Activated CD4-positive, CD25-positive, alpha-beta regulatory T cell treated with anti-CD3 and anti-CD28 coated beads, Interleukin-2, amount 50 U/mL, for 24 hours (primary cell): ENCODE measurements at places on chromosomes 5 and 9.

DNA sequence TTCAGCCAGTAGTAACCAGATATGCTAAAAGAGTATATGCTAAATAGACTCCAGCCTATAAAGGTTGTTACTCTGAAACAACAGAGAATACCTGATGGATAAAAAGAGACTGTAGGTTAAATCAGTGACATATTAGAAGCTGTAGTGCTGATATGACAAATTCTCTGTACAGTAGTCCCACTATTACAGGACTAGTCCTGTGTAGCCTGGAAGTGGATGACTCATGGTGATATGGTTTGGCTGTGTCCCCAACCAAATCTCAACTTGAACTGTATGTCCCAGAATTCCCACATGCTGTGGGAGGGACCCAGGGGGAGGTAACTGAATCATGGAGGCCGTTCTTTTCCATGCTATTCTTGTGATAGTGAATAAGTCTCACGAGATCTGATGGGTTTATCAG, 276.2 kb upstream of the POU5F2 start:
- no peak for ATAC-seq

DNA sequence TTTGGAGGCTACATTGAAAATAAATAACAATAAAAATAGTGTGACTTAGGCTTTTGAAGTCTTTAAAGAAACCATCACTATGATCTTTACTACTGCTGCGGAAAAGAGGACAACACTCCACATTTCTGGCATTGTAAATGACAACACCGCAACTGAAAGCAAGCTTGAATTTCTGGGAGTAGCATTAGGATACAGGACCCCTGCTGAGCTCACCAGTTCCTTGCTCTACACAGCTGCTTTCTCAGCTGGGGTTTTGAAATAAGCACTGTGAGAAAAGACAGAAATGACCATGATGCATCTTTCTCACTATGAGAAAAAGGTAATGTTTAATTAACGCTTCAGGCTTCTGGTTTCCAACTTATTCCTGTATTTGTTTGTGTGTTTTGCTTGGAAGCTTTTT, 168.0 kb downstream of the TAF11L14 start:
- no peak for ATAC-seq

DNA sequence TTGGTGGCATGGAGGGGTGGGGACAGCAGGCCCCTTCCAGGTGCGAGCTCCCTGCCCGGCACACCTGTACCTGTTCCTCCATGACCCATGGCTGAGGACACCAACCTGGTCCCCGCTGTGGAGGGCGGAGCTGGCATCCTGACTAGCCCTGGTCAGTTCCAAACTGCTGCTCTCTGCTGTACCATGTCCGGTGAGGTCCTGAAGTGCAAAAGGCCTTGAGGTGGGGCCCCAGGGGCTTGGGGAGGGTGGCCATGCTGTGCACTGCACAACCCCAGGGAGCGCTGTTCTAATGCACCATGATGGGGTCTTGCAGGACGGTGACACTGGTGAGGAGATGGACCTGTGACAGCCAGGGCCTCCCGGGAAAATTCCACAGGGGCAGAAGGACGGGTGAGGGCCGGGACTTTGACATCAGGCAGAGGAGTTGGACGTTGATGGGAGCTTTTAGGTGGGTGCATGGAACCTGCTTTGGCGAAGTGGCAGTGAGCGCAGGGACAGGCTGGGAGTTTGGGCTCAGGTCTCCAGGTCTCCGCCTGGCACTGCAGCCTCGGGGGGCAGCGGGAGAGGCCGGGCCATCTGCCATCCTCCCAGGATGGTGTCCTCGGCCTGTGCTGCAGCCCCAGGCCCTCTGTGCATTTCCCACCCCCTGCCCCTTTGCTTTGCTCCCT, 38.9 kb downstream of the COL5A1 start:
- ATAC-seq: no peak

DNA sequence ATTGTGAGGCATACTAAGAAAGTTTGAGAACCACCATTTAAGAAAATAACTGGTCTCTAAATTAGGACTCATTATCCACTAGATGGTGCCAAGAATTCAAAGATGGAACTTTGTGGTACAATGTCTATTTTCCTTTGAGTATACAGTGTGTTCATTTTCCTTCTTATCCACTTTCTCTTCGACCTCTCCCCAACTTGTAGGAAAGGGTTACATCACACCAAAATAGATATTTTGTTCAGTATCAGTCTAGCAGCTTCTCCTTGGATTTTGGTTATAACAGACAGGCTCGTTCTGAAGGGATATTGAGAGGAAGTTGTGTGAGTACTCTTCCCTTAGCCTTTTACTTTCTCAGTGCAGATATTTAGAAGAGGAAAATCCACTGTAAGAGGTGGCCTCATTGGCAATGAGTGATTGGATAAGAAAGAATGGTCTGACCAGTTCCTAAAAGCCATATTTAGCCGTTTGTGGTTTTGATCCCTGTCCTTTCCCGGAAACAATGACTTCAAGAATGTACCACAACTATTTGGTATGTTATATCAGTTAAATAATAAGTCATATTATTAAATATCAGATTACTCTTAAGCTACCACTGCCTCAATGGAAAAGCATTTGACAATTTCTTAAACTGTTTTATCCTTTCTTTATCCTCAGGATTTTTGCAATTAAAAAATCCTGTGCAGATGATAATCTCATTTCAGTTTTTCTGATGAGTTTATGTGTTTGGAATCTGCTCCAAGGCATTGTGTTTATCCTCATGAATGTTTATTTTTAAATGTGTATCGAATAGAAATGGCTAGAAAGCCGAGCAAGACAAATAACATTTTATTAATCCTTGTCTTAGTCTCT, 69.0 kb upstream of the GRAMD2B start:
- peak; percentile 70 for ATAC-seq

- ATAC-seq: no peak
Measured at GRCh38 chr5:5320062-5320805, 102.2 kb upstream of the ICE1 start.

DNA sequence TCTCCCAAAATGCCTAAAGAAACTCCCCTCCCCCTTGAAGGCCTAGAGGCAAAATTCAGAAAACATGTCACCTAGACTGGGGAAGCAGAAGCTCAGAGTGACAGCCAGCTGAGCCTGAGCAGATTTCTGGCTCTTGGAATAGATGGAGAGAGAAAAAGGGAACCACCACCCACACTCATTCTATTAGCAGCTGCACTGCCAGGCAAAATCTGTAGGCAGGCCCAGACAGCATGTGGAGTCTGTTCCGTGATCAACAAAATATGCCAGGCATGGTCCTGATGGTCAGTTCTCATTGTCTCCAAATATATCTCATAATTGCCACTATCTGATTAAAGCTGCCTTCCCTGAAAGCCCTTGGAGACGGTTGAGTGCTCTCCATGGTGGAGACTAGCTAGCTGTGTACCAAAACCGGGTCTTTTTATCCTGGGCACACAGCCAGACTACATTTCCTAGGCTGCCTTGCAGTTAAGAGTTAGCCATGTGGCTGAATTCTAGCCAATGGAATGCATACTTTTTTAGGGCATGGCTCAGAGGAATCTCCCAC, 131.7 kb upstream of the GPR151 start:
- ATAC-seq: no peak

DNA sequence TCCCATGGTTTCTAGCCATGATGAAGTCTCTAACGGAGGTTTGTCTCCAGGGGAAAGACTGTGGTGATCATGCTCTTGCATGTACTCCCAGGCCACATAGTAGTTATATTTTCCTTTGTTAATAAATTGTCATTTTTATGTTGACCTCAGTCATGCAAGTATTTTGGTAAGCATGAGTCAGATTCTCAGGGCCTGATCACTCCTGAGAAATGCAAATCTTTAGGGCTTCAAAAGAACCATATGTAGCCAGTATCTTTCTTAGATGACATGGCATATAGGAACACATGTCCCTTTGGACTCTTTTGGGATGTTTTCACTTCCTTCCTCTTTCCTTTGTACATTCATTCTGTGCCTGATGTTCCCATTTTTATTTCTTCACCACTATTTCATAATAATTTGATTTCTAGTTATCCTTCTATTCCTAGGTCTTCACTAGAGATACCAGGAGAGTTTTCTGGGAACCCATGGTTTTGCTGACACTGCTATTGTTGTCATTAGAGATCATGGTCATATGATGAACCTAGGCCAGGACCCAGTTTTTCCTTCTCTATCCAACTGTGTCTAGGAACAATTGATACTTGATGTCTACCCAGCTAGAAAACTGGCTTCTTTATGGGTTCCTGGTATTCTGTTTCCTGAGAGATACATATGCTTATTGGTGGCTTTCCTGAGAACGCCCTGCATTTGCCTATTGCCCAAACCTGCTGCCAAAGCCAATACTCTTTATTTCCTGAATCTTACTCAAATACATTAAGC, 248.1 kb upstream of the NREP start:
- ATAC-seq: no peak

GRCh38 chr9:22413884-22414283, 32.7 kb upstream of the DMRTA1 start:
- no peak for ATAC-seq

DNA sequence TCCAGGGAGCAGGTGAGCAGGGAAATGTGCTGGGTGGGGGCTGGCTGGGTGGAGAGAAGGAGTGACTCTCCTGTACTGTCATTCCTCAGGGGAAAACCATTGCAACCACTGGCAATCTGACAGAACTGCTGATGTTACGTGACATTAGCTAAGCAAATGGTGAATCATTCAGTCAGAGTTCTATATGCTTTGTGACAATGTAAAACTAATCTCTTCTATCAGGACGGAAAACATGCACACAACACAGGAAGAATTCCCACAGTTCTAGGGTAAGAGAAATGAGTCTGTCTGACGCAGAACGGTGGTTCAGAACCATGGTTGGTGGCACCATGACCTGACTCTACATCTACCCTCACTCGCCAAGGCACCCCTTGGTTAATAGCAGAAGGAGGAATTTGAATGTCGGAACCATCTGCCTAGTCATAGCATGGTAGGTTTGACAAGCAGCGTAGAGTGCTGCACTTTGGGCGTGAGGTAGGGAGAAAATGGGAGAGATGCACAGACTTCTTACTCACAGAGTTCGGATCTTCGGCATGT, 243.6 kb upstream of the PANK3 start:
- ATAC-seq: no peak

GRCh38 chr5:158233735-158234322, 374.9 kb upstream of the CLINT1 start:
- ATAC-seq: no peak

DNA sequence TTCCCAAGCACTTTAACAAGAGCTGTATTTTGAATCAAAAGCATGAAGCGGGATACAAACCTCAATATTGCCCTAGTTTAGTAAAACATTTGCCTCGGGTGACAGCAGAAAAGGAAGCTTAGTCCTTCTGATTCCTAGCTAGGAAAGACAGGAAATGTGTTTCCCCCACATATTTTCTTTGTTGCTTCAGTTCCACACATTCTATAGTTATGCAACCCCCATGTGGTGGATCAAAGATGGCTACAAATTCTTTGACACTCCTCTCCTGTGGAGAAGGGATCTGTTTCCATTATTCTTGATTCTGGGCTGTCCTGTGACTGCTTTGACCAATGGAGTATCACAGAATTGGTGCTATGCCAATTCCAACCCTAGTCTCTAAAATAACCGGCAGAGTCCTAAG, 89.1 kb upstream of the SLC30A5 start:
- ATAC-seq: no peak

GRCh38 chr5:156541582-156541981, 214.6 kb downstream of the SGCD start:
- no peak for ATAC-seq

DNA sequence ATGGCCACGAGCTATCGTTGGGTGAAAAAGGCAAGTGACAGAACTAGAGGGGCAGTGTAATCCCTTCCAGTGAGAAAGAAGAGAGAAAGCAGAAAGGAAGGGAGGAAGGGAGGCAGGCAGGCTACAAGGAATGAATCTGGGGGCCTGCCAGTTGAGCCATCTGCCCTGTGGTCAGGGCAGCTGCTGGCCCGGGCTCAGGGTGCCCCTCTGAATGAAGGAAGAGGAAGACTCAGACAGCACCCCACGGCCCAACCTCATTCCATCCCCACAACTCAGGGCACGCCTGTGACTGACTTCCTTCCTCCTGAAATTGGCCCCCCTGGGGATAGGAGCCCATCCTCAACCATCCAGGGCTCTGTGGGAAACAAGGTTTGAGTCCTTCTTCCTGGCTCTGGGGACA, 20.3 kb upstream of the FLT4 start:
- ATAC-seq: no peak

DNA sequence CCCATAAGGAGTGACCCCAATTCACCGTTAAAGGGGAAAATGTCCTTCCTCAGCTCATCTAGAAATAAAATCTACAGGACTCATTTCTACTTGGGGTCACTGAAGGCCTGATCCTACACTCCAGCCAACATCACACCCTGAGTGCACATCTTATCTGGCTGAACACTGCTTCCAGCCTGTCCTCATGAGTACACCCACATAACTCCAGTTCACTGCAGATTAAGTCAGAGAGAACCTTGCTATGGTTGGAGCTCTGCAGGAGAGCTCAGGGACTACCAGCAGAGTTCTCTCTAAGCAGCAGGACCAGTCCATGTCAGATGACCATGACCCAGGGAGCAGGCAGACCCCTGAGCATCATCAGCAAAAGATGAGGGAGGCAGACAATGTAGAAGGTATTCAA, 126.9 kb upstream of the MAP3K1 start:
- ATAC-seq: no peak

DNA sequence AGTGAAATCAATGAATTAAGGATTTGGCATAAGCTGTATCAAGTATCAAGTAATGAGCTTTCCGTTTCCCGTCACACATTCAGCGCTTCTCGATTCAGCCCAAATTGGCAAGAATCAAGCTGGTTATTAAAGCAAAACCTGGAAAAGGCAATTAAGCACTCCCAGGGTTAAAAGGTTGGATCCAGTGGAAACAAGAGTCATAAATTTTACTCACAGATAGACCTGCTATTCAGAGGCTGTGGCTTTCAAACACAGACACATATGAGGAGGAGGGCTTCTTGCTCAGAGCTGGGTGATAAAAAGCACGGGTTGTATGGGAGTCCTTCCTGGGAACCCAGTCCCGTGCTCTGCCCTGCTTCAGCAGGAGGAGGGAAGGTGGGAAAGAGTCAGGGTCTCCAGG, 112.3 kb upstream of the CXCL14 start:
- no peak for ATAC-seq

GRCh38 chr9:5920860-5921328, 30.2 kb downstream of the MLANA start:
- peak; percentile 86 for ATAC-seq

GRCh38 chr9:1002678-1003077, 26.2 kb downstream of the DMRT3 start:
- no peak for ATAC-seq

DNA sequence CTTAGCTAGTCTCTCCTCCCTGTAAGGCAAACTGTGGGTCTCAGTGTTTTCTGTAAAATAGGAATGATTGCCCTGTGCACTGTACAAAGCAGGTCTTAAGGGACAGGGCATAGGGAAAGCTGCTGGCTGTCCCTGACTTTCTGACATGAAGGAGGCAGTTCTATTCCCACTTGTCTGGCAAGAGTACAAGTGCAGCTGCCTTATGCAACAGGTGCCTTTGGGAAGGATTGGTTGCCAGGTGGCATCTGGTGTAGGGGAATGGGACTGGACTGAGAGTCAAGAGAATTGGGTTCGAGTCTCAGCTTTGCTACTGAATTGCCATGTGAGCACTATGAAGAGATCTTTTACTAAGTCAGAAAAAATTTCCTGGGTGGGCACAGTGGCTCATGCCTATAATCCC, 10.0 kb downstream of the BSPRY start:
- no peak for ATAC-seq

- ATAC-seq: no peak
Measured at GRCh38 chr9:26326563-26326962, 566.0 kb downstream of the CAAP1 start.
